ENCODE measurements at places on chromosomes 1 and 21.

DNA sequence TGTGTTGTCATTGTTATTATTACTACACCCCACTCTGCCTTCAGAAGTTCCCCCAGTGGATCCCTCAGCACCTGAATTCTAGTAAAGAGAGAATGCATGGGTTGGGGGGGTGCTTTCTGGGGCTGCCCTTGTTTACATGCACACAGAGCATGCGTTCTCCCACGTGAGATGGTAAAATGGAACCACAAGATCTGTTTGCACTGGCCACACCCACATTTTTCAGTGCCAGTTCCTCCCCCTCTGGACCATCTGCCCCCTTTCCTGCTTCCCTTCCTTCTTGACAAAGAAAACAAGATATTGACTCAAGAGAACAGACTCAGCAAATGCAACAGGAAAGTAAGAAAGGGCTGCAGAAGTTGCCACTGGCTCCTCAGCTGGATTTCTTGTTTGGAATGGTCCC is 8.9 kb downstream of the SLC6A17 start:
- no peak for DNase-seq

DNA sequence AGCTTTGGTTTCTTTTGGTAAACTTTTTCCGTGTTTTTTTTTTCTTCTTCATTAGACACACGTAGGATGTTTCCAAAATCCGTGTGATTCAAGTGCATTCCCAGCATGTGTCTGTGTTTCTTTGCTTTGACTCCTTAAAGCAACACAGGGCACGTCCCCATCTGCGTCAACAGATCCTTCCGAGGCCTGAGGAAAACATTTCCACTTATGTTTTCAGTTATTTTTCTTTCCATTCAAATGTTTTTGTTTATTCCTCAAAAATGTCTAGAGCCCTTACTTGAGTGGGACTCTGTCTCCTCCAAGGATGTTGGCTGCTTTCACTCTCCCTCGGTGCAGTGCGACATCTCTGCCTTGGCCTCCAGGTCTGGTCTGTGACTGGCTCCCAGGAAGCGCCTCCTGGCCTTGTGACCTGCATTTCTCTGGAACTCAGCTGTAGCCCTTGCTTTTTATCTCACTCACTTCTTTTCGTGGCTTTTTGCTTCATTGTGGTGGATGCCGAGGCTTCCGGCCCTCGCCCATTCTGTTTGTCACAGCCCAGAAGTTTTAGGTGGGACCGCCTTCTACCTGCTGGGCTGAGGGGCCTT is 31.3 kb upstream of the SLC19A1 start:
- DNase-seq: no peak

GRCh38 chr1:29532285-29532684 is 296.0 kb downstream of the PTPRU start:
- DNase-seq: no peak

DNA sequence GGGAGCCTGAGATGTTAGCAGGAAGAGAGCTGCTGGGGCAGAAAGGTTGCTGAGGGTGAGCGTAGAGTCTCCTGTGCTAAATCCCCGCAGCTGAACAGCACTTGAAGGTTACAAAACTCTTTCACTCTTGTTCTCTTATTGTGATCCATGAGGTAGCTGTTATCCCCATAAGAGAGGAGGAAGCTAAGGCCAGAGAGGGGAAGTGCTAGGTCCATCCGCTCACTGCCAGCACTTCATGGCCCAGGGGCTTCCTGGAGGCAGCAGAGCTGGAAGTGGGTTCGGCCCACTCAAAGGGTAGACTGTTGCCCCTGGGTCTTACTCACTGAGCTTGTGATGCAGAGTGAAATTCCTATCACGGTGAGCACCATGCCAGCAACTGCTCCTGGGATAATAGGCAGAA is 5.6 kb downstream of the TMEM234 start:
- no peak for DNase-seq

- DNase-seq: no peak
Observed at GRCh38 chr1:230797376-230797920, 50.3 kb downstream of the CAPN9 start.

DNA sequence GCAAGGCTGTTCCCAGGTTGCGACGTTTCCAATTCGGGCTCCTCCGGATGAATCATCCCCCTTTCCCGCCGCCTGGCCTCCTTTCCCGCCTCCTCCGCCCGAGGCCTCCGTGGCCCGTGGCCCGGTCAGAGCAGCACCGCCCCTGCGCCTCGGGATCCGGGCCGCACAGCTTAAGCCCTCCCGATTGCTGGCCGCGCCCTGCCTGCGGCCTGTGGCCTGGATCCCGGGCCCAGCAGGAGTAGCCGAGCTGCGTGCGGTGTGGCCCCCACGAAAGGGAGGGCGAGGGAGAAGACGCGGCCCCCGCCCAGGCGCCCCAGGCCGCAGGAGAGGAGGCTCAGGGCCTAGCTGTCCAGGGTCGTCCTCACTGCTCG is 1.0 kb downstream of the TMEM200B start:
- peak; percentile 70 for DNase-seq

DNA sequence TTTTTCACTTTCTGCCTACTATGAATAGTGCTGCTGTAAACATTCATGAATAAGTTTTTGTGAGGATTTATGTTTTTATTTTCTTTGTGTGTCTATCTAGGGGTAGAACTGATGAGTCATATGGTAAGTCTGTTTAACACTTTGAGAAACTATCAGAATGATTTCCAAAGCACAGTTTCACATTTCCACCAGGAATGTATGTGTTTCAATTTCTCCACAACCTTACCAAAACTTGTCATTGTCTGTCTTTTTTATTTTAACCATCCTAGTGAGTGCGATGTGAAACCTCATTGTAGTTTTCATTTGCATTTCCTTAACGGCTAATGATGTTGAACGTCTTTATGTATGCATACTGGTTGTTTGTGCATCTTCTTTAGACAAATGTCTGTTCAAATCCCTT is 23.5 kb downstream of the RNASEL start:
- no peak for DNase-seq

DNA sequence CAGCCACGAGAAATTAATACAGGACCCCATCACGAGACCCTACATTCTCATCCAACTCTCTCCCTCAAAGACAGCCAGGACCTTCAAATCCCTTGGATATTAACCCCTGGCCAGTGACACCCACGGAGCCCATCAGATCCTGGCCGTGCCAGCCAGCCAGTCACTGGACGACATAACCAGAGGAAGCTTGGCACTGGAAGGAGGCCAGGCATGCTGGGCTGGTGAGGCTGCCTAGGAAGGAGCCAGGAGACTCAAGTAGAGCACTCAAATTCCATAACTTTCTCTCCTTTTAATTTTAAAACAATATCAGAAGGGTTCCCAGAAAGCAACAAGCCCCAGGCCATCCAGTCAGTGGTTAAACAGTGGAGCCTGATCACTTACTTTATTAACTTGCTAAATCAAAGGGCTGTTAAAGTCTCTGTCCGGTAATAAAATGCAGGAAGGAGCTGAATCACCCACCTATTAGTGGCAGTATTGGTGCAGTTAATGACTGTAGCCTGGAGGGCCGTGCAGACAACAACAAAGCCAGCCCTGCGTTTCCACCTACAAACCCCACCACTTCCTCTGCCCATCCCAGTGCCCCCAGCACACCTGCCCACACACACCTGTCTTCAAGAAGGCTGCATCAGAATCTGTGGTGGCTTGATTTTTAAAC is 78.0 kb downstream of the HIVEP3 start:
- DNase-seq: no peak
